Epithelial cell of esophagus (primary cell): ENCODE measurements at places on chromosomes 4 and X.

DNA sequence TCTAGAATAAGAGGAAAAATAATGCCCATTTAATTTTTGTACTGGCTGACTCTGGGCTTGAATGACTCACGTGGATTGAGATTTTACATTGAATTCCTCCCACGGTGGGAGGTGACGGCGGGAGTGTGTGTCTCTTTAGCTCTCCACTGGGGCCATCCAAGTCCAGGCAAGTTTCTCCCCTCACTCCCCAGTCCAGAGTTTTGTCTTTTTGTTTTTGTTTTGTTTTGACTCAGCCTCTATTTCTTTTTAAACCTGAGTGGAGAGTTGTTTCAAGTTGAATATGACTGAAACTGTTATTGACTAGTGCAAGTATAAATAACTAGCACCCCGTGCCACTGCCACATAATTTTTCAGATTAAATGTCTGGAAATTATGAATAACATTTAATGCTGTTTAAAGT lies 13.6 kb downstream of the CHST7 start:
- DNase-seq = peak; percentile 83

DNA sequence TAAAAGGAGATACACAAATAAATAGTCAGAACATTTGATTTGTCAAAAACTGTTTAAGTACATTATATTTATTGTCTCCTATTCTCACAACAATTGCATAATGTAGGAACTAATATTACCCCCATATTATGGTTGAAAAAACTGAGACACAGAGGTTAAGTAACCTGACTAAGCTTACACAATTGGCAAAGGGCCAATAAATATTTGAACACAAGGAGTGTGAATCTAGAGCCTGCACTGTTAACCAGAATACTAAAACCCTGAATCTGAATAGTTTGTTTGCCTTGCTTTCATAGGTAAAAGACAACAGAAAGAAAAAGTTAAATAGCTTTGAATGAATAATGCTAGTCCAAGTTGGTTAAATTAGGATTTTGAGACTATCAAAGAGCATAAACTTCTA lies 55.2 kb downstream of the IL13RA2 start:
- DNase-seq = peak; percentile 6

- no peak for DNase-seq
Measured at GRCh38 chrX:41033299-41033698, 51.9 kb upstream of the USP9X start.

- DNase-seq = peak; percentile 6
Measured at GRCh38 chr4:75781305-75781704, 56.9 kb downstream of the USO1 start.

- DNase-seq = peak; percentile 7
Measured at GRCh38 chrX:623599-624315, 6.8 kb upstream of the SHOX start.

DNA sequence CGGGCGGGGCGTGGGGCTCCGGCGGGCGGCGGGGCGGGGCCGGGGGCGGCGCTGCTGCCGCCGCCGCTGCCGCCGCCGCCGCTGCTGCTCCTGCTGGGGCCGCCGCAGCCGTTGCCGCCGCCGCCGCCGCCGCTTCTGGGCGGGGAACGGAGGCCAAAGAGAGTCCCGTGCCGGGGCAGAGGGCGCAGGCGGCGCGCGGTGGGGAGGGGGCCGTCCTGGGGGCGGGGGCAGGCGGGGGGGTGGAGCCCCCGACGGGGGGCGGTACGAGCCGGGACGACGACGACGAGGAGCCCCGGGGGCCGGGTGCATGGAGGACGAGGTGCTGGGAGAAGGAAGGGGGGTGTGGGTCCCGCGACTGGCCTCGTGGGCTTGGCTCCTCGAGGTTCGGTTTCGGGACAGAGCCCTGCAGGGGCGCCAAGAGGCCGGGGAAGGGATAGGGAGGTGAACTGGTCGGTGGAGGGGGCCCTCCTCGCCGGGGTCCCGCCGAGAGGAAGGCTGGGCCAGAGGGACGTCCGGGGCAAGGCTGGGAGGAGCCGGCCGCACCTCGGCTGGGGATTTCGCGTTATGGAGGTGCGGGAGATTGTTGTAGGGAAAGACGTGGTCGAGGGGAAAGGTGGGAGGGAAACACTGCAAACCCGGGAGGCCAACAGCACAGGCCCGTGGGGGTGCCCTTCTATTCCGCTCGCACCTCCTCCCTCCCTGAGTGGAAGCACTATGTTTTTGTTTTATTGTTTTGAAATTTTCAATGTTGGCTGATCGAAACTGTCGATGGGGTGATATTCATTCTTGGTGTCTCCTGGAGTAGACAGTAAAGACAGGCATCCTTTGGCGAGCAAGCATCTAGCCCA lies 1.9 kb downstream of the BCORL1 start:
- no peak for DNase-seq

DNA sequence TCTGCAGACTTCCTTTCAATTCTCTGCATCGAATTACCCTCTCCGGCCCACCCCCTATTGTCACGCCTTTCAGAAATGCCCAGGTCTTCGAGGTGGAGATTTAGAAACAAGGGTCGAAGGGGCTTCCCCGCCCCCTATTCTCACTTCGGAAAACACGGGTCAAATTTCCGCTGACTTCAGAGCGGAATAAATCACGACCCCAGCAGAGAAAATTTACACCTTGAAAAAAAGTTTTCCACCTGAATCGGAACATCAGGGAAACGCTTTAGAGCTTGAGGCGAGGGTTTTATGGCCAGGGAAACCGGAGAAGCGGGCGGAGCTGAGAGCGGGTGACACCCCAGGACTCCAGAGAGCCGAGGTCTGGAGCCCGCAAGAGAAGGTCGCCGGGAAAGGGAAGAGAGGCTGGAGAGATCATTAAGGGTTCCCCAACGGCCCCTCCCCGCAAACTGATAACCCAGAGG lies 1.6 kb downstream of the SHISA3 start:
- no peak for DNase-seq

DNA sequence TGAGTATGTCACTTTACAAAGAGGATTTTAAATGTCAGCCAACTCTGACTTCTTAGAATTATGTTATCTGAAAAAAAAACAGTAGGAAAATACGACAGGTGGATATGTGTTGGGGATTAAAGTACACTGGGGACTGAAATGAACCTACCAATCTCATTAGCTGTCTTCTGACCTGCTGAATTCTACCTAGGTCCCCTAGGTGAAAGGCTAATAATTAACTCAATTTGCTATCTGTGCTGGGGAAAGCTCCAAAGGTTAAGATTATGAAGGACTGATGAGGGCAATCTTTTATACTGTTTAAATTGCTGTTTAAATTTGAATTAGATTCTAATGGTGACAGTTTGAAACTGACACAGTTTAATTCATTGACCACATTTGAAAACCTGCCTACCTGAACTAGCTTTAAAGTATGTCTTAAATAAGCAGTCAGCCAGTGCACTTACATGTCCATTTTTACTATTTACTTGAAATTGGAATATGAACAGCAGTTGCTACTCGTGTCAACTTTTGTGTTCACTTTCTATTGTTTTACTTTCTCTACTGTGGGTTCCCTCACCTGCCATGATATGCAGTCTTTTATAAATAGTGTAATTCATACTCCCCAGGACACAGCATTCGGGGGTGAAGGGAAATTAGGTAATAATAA lies 977.3 kb downstream of the C4orf33 start:
- DNase-seq = no peak

- DNase-seq = no peak
Measured at GRCh38 chr4:151000747-151001429, 14.2 kb downstream of the LRBA start.

GRCh38 chr4:158161551-158162354 lies 11.1 kb downstream of the GASK1B start:
- DNase-seq = peak; percentile 47

DNA sequence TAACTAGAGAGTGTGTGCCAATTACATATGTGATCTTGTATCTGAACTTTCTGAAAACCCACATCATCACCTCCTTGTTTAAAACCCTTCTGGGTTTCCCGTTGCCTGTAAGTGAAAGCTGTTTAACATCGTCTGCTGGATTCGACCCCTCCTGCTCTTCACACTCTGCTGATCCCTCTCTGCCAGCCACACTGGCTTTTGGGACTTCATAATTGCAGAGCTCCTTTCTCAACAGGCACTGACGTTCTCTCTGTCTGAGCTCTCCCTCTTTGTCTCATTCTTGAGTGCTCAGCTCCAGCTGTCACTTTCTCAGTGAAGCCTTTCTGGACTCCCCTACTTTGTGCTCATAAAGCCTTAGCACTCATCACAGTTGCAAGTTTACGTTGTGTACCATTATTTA lies 153.9 kb downstream of the CEP135 start:
- no peak for DNase-seq

DNA sequence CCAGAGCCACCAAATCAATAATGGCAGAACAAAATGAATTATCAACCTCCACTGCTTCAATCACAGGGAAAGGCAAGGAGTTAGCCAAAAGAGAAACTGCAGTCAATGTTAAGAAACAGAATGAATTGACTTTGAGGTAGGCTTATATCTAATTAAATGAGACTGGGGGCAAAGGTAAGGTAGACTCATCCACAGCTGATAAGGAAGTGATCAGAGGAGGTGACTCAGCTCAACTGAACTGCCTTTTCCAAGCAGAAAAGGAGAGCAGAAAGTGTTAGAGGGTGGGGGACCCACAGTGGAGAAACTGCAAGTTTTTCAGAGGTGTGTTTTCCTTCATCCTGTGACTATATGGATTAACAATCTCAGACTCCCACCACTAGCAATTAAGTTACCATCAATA lies 345.8 kb upstream of the PPARGC1A start:
- DNase-seq = peak; percentile 22

DNA sequence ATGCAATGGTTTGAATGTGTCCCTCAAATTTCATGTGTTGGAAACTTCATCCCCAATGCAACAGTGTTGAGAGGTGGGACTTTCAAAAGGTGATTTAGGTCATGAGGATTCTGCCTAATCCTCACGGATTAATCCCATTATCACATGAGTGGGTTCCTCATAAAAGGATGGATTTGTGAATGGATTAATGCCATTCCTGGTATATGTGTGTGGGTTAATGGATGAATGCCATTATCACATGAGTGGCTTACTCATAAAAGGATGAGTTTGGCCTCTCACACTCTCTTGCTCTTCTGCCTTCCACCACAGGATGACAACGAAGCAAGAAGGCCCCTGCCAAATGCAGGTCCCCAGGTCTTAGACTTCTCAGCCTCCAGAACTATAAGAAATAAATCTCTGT lies 30.5 kb upstream of the NEUROG2 start:
- DNase-seq = no peak

- DNase-seq = no peak
Measured at GRCh38 chrX:23228454-23228853, 106.2 kb upstream of the PTCHD1 start.

DNA sequence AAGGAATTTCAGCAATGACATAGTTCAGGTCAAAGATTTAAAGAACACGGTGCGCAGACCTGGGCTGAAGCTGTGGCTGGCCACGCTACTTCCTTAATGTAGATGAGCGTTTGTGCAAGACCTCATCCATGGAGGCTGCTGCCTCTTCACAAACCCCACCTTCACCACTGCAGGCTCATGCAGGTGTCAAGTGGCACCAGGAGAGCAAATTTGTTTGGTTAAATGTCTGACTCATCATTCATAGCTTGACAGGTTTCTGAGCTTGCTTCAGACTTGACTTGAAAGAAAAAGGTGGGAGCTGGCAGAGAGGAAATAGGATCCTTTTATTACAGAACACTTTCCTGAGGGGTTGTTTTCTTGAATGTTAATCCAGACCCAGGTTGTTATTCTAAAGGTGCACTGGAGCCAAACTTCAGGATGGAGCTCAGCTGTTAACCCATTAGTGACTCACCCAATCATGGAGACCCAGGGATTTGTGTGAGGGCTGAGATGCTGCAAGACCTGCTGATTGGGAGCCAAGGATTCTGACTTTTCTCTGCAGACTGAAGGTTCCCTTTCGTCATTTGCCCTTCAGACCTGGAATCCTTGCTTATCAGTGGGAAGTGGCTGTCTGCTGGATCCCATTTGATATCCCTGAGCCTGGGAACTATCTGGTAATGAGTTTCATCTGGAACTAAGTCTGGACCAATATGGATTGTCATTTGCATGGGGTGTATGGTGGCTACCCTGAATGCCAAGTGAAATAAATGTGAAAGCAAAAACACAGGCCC lies 315.3 kb downstream of the PTTG2 start:
- peak; percentile 93 for DNase-seq

DNA sequence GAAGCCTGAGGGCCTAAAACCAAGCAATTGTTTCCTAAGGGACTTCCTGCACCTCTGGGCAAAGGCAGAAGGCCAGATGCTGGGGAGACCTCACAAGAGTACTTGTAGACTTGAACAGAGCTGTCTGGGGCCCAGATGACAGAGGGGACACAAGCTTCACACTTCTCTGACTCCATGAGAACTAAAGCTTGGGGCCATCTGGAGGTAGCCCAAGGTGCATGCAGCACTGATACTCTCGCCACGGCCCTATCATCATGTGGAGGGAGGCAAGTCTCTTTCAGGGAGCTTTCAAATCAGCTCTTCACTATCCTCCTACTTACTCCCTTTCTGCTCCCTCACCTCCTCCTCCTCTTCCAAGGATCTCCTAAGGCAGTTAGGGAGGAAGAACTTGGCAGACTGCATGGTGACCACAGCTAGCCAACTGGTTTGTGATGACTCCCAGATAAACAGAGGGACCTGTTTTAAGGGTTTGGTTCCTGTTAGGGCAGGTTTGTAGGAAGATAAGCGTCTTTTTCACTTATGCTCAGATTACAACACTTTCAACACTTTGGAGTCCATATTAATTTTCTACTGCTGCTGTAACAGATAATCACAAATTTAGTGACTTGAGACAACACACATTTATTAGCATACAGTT lies 23.8 kb downstream of the MSL3 start:
- DNase-seq = peak; percentile 67

DNA sequence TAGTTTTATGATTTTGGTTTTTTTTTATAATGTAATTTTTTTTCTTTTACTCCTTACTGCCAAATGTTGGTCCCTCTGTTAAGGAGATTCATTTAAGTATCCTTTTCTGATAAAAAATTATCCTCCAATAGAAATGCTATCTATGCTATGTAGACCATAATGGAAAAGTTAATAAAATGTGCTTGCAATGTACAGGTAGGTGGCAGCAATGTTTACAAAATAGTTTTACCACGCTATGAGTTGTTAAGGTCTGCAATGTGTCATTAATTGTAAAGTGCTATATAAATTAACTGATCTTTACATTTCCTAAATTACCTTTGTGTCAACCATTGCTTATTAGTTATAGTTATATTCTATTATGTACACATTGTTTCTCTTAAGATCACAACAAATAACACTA lies 3.8 kb upstream of the CENPC start:
- DNase-seq = peak; percentile 71

DNA sequence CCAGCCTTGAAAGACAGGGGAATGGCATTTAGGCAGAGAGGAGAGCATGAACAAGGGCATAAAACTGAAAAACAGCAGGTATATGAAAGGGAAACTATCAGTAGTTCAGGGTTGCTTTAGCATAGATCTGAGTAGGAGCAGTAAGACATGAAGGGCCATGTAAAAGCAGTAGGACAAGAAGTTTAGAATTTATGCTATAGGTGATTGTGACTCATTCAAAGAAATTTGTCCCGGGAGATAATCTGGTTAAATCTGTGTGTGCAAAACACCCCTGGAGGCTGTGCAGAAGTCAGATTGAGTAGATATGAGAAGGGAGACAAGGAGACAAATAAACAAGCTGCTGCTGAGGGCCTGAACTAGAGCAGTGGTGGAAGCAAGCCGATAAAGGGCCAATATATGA lies 109.1 kb upstream of the BMP3 start:
- peak; percentile 2 for DNase-seq

GRCh38 chr4:148315049-148315448 lies 127.2 kb downstream of the NR3C2 start:
- no peak for DNase-seq

GRCh38 chrX:69179380-69179911 lies 14.2 kb upstream of the PJA1 start:
- DNase-seq = no peak
